Activated CD4-positive, alpha-beta T cell treated with anti-CD3 and anti-CD28 coated beads, Interleukin-2, Interleukin-4, amounts not matched to agents 100 ng/mL and 50 ng/mL, durations not matched to agents 16 hours and 8 hours (primary cell): ENCODE measurements at places on chromosomes 11 and 22.
A peak's percentile ranks its signal among the peaks of the same experiment; 100 is the strongest.

DNA sequence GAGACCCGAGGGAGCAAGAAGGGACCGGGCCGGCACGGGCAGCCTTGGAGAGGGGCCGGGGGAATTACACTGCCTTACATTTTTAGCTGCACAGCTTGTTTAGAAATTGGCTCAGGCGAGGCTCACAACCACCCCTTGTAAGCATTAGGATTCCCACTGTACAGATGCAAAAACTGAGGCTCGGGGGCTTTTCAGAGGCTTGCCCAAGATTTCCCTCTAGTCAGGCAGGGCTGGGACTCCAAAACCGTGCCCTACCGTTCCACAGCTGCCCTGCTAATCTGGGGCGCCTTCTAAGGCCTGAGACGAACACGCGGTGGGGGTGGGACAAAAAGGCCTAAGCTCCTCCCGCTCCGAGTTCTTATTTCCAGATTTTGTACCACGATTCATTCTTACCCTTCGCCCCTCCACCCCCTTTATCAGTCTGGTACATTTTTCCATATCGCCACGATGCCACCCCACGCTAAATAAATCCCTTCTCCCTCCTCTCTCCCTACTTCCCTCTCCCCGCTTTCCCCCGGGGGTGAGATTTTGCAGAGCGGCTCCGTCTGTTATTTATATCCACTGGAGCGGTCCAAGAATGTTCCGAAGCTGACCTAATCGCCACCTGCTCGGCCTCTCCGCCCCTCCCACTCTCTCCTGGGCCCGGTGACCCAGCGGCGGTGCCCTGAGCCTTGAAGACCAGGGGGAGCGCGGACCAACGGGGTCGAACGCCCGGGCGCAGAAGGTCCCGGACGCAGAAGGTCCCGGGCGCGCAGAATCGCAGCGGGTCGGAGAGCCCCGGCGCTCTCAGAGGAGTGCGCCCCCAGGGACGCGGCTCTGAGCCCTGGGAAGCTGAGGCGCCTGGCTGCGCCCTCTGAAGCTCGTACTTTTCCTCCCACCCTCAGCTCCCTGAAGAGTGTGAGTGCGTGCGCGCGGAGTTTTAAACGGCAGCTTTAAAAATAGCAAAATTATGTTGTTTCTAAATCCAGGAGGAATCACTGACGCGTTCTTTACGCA lies 764 bp upstream of the PACSIN3 start:
- peak; percentile 29 for DNase-seq

- DNase-seq, result no peak
These were observed 108.9 kb upstream of the SLC5A12 start for GRCh38 chr11:26830757-26831156.

- peak; percentile 71 for DNase-seq
These were observed at the start of gene CDKN1C for GRCh38 chr11:2885678-2886081. CDKN1C (minus strand) TSS chr11:2885775; CDS start chr11:2885456, 319 bp downstream.

GRCh38 chr22:47294222-47294532 lies 531.7 kb downstream of the TBC1D22A start:
- no peak for DNase-seq

GRCh38 chr11:79963856-79964645 lies 523.2 kb upstream of the TENM4 start:
- no peak for DNase-seq

DNA sequence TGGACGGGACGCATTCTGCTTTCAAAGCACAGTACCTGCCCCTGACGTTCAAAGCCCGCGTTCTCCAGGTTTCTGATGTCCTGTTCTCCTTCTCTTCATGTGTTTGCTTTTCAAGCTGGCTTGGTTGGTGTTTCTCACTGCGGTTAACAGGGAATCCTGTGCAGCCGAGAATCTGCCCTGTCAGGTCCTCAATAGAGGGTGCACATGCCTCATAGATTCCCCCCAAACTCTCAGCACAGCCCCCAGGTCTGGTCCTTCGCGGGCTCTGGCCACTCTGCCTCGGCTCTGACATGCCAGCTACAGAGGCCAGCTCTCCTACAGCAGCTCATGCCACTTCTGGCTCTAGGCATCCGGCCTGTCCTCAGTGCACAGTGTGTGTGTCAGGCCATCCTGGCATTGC lies 1343.8 kb downstream of the TBC1D22A start:
- DNase-seq, result no peak

DNA sequence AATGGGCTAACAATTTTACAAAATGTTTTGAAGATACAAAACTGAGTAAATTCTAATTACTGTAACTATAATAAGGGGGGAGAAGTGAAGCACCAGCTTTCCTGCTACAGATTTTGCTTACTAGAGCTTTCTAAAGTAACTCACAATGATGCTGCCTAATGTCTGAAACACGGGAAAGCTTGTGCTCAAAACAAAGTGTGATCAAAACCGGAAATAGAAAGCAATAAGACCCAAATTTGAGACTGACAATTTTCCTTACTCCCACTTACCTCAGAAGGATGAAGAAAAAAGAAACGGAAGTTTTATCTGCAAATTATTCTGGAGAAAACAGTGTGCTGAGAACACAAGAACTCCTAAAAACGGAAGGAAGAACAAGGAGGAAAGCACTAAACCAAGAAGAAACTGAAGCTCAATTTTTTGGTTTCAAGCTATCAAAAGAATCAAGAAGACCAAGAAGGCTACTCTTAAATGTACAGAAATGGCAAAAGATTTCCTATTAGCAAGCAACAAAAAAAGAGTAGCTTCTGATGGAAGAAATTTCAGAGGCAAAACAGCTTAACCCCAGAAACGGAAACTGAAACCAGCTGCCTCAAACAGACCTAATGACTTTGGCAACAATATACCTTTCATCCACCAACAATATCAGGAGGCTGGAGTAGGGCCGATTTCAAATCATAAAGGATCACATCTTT lies 33.4 kb downstream of the AMBRA1 start:
- DNase-seq, result peak; percentile 47

DNA sequence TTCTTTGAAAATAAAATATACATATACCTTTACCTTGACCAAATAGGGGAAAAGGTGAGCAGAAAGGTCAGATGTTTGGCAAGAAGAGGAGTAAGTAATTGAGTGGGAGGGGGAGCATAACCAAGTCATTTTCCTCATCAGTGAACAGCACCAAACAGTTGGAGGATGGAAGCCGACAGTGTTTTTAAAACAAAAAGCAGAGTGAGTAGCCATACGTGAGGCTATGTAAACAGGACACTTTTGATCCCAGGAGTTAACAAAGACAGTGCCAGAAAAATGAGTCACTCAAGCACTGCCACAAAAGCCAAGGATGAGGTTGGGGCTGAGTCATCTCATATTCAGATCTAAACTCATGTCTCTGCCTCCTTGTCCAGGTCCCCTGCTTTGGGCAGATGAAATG lies 734.7 kb downstream of the KCNA4 start:
- no peak for DNase-seq
